Dermis microvascular lymphatic vessel endothelial cell (primary cell): ENCODE measurements at places on chromosomes 6 and 20. TPM values are rescaled to one million over a fixed set of nuclear protein-coding genes. Genes with fewer than 3 reads are reported as not detected.

LAMA4 gene
- 497 and 606 TPM in 2 replicates for total RNA-seq

HFE gene
- 2.4 and 3.0 TPM in 2 replicates for total RNA-seq

MAP3K5 gene
- 2.3 and 3.0 TPM in 2 replicates for total RNA-seq

LGSN gene
- total RNA-seq: not detected in 2 replicates

PRR18 gene
- not detected in 2 replicates for total RNA-seq

GTSF1L gene
- not detected in 2 replicates for total RNA-seq

C20orf144 gene
- under 0.01 TPM in 1 of 2 replicates, not detected in the other for total RNA-seq

RSPH9 gene
- 0.25 and 0.26 TPM in 2 replicates for total RNA-seq

DEFB129 gene
- not detected in 2 replicates for total RNA-seq

LPIN3 gene
- total RNA-seq: 0.13 and 0.77 TPM in 2 replicates

HLA-DQA1 gene
- total RNA-seq: not detected in 2 replicates

FAM209B gene
- total RNA-seq: 0.13 TPM in 1 of 2 replicates, not detected in the other

LINC00237 gene
- under 0.01 TPM in 1 of 2 replicates, not detected in the other for total RNA-seq

TFAP2C gene
- total RNA-seq: not detected in 2 replicates

GPR63 gene
- total RNA-seq: under 0.01 TPM in 2 replicates

LTB gene
- 6.4 and 11.8 TPM in 2 replicates for total RNA-seq

POPDC3 gene
- total RNA-seq: 0.25 and 0.39 TPM in 2 replicates

BNIP5 gene
- total RNA-seq: not detected in 2 replicates

BMP7 gene
- total RNA-seq: not detected in 2 replicates

SUMO4 gene
- total RNA-seq: 0.26 and 1.0 TPM in 2 replicates

BHLHE23 gene
- not detected in 2 replicates for total RNA-seq

CDK19 gene
- total RNA-seq: 6.8 and 7.6 TPM in 2 replicates

SPAG4 gene
- total RNA-seq: 10.5 and 18.6 TPM in 2 replicates

SIRPD gene
- total RNA-seq: not detected in 2 replicates

PLCB4 gene
- total RNA-seq: 2.1 and 4.0 TPM in 2 replicates

TINAG gene
- total RNA-seq: not detected in 2 replicates

IMPG1 gene
- not detected in 2 replicates for total RNA-seq

DEFB132 gene
- not detected in 2 replicates for total RNA-seq

HLA-DRA gene
- under 0.01 TPM in 1 of 2 replicates, not detected in the other for total RNA-seq

VNN1 gene
- under 0.01 TPM in 1 of 2 replicates, not detected in the other for total RNA-seq

SLC22A7 gene
- not detected in 2 replicates for total RNA-seq

LY86 gene
- not detected in 2 replicates for total RNA-seq

SLC44A4 gene
- total RNA-seq: under 0.01 TPM in 2 replicates

C20orf141 gene
- total RNA-seq: not detected in 2 replicates

TCF21 gene
- total RNA-seq: under 0.01 TPM in 1 of 2 replicates, not detected in the other

CDK5RAP1 gene
- total RNA-seq: 17.3 and 20.5 TPM in 2 replicates

SPEF1 gene
- under 0.01 TPM in 1 of 2 replicates, not detected in the other for total RNA-seq

COL12A1 gene
- total RNA-seq: 1.0 and 1.4 TPM in 2 replicates

APCDD1L gene
- total RNA-seq: not detected in 2 replicates

FNDC1 gene
- not detected in 2 replicates for total RNA-seq

TRIM31 gene
- total RNA-seq: not detected in 2 replicates

DAAM2 gene
- 0.13 and 0.25 TPM in 2 replicates for total RNA-seq

GJA10 gene
- not detected in 2 replicates for total RNA-seq

UST gene
- total RNA-seq: under 0.01 TPM in 2 replicates

AGER gene
- 0.38 and 0.39 TPM in 2 replicates for total RNA-seq

OR12D3 gene
- not detected in 2 replicates for total RNA-seq

PET117 gene
- 5.0 and 5.1 TPM in 2 replicates for total RNA-seq

FAM50B gene
- total RNA-seq: 4.4 and 6.1 TPM in 2 replicates

TRIM40 gene
- not detected in 2 replicates for total RNA-seq

IPCEF1 gene
- 2.1 and 3.2 TPM in 2 replicates for total RNA-seq
